HL-60 (cell line): ENCODE measurements at places on chromosomes 4 and X.

DNA sequence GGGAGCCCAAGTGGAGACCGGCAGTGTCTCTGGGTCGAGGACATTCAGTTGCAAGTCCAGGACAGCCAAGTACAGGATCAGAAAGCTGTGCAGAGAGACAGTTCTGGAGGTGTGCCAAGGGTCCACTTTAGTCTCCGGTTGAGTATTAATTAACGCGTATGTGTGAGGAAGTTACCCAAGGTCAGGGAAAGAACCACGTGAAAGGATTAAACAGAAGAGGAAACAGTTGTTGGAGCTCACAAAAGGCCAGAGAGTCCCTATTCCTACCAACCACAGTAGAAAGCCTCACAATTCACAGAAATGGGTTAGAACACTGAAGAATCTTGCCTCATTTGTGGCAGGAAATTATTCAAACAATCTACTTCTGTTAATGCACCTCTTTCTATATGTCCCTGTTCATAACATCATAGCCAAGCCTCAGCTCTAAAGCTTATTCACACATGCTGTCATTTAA, 17.9 kb upstream of the NSUN7 start:
- peak; percentile 91 for DNase-seq

DNA sequence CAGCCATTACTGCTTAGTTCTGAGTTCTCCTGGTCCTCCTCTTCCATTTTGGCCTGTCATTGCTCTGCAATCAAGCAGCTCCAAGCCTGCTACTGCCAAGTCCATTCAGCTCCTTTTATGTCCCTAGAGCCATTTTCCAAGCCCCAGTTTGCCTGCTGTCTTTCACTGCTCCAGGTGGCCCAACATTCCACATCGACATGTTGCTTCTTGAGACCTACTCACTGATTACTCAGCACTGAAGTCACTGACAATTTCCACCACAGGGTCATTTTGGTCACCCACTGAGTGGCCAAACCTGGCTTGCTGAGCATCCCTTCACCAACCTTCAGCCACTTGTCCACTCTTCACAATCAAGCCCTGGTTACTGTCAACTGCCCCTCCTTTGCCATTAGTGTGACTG, 27.2 kb downstream of the LRIT3 start:
- no peak for DNase-seq

GRCh38 chr4:119040694-119041185, 94.9 kb upstream of the MYOZ2 start:
- no peak for DNase-seq

GRCh38 chr4:150366487-150366999, 215.4 kb upstream of the MAB21L2 start:
- no peak for DNase-seq

DNA sequence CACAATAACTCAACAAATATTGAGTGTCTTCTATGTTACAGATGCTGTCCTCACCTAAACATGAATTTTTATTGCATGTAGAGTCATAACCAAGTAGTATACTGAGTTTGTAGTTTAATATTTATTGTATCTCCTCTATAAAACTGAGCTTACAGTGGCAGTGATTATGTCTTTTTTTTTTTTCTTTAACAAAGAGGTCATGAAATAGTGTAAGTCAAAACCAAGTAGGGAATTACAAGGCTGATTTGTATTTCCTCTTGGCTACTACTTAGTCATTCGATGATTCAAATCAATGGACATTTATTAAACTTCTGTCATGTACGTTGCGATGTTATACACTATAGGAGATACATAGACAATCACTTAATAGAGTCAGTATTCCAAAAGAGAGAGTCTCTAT, 48.4 kb downstream of the IL15 start:
- no peak for DNase-seq

DNA sequence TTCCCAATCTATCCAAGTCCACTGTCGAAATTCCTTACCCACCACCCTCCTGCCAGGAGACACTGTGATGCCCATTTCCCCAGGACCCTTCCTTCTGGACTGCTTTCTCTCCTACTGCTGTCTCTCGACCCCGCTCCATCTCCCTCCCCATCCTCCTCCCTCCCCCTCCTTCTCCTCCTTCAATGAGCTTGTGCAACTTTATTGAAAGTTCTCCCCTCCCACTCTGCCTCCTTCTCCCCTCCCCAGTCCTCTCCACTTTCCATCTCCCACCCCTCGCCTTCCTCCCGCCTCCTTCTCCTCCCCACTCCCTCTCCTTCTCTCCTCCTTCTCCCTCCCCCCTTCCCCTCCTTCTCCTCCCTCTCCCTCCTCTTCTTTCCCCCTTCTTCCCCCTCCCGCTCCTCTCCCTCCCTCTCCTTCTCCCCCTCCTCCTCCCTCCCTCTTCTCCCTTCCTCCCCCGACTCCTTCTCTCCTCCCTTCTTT, 116.6 kb upstream of the FAT1 start:
- no peak for DNase-seq

DNA sequence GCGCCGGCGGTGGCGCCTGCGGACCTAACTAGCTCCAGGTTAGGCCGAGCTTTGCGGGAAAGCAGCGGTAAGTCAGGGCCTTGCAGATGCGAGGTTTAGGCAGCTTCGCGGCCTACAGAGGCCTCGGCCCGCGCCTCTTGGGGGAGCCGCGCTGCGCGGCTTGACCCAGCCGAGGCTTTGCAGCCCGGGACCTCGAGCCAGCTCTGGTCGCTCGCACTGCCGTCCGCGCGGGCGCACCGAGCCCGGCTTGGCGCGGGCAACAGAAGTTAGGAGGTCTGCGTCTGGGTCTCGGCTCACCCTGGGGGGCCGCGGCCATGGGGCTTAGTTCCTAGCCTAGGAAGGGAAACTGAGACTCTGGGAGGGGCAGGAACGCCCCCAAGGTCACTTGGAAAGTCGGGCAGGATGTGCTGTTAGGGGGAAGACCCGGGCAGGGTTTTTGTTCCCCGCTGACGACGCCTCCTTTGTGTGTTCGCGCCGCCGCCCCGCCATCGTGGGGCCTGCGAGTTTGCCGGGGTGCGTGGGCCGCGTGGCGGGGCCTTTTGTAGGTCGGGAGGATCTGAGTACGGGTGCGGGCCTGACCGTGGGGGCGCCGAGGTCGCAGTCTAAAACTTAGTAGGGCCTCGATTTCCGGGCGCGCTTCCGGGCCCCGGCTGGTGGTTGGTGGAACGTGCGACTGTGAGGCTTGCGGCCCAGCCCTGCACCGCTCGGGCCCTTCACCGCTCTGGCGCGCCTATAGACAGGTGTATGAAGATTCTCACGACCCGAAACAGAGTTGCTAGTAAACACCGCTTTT, 482 bp downstream of the RNF4 start:
- no peak for DNase-seq

DNA sequence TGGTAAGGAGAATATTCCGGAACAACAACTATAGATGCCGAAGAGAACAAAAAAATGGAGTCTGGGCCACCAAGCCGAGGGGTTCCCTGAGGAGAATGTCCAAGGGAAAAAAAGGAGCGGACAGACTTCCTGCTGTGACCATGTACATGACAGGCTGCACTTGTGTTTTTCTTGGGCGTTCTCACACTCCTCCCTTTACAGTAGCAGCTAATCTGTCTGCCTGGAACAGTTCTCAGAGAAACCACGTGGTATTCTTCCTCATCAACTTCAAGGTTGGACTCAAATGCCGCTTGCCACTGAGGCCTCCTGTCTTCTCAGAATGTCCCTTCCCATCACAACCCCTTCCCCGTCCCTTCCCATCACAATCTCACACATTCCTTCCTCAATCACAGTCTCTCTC, 30.8 kb upstream of the MTNR1A start:
- no peak for DNase-seq

DNA sequence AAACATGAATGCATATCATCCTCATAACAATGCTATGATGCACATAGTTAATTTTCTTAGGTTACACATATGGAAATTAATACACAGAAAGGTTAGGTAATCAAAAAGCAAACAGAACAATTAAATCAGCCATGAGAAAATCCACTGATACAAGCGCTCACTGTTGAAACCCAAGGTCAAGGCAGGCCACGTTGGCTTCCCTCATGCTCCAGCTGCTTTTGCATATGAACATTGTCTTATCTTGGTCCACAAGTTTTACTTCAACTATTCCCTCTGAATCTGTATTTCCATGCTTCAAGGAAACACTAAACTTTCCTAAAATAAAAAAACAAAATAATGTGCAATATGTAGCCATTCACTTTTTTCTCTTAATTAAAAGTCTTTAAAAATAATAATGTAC, 34.5 kb upstream of the PLA2G12A start:
- no peak for DNase-seq

- no peak for DNase-seq
These were observed 532 bp downstream of the ZNF827 start for GRCh38 chr4:145937971-145938611.

DNA sequence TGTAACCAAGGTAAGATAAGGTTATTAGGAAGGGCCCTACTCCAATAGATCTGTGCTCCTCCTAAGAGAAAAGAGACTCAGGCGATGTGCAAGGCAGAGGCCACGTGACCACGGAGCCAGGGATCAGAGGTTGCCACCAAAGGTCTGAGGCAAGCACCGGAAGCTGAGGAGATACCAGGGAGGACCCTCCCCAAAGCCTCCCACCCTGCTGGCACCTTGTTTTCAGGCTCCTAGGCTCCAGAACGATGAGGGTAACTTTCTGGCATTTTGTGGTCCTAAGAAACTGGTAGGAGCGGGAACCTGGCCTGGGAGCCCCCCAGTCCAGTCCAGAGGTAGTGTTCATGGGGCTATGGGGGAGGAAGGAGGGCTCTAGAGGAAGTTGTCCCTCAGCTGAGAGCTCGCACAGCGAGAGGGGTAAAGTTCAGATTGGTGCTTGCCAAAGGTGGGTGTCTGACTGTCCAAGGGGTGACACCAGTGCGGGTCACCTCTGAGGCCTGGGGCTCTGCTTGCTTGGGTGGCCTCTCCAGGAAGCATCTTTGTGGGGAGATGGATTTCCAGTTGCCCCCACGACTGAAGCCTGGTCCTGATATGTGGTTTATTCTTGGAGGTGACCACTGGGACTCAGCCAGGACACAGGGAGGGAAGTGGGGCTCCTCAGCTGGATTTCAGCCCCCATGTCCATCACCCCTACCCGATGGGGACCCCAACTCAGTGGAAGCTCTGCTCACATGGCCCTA, 7.5 kb upstream of the LETM1 start:
- DNase-seq: no peak

GRCh38 chrX:18102006-18102405, 118.7 kb downstream of the BEND2 start:
- DNase-seq: no peak

GRCh38 chr4:113643505-113643904, 118.0 kb downstream of the CAMK2D start:
- DNase-seq: no peak

- no peak for DNase-seq
These were observed 207.7 kb upstream of the PRPS2 start for GRCh38 chrX:12583543-12583942.

DNA sequence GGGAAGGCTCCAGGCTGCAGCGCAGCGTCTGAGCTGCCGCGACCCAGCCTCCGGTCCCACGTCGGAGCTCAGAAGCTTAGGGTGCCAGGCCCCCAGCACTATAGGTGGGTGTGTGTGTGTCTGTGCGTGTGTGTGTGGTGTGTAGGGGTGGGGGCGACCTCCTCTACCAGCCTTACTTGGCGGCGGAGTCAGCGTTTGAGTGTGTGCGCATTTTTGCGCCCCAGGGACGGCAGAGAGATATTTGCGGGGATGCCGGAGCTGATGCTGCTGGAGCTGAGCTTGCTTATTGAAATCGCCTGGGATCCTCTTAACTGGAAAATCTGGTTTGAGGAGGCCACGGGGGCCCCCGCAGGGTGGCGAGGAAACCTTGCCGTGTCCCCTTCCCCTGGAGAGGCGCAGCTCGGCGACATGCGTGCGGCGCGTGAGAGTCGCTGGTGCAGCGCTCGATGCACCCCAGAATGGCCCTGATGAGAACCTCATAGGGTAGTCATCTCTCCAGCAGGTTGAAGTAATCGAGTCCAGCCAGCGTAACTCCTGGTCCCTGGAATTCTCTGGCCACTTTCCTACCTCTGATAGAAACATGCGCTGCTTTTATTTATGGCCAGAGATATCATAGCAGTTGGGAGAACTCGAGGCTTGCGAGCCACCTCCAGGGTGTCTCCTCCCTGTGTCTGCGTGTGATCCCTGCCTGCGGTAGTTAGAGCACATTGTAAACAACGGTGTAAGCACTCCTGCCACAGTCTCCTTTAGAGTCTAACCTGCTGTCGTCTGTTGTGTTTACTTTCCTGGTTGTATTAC, 2.7 kb downstream of the ADGRL3 start:
- no peak for DNase-seq

GRCh38 chr4:159497936-159498335, 395.1 kb downstream of the RAPGEF2 start:
- no peak for DNase-seq

DNA sequence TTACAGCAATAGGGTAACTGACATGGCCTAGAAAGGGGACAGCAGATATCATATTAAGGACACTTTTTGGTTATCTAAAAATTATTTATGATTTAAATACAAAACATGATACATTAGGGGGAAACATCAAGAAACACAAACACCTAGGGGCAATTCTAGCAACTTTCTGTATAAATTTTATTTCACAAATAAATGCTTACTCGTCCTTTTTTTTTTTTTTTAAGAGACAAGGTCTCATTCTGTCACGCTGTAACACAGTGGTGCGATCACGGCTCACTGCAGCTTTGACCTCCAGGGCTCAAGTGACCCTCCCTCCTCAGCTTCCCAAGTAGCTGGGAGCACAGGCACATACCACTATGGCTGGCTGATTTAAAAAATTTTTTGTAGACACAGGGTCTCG, 151.8 kb upstream of the BCOR start:
- DNase-seq: no peak

GRCh38 chrX:65920620-65921019, 119.3 kb downstream of the VSIG4 start:
- DNase-seq: no peak

GRCh38 chr4:181204109-181204508, 1039.1 kb upstream of the TENM3 start:
- DNase-seq: no peak

- DNase-seq: no peak
These were observed 106.9 kb downstream of the PPARGC1A start for GRCh38 chr4:23782778-23783437.

GRCh38 chr4:60216752-60217151, 983.4 kb upstream of the ADGRL3 start:
- no peak for DNase-seq

DNA sequence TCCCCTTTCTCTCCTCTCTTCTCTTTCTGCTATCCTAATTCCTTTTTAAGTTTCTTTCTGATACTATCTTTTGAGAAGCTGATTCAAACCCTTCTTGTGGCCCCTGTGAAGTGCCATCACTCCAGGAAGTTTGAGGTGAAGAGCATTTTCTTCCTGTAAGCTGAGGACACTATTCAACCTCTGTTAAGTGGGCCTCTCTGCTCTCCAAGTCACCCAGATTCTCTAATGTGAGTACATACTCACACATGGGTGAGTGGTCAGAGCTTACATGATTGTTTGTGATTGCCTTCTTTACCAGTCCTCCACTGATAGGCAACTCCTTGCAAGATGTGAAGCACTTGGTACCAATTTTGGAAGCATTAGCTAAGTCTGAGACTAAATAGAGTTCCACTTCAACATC, 18.4 kb upstream of the SMIM10L2A start:
- no peak for DNase-seq

DNA sequence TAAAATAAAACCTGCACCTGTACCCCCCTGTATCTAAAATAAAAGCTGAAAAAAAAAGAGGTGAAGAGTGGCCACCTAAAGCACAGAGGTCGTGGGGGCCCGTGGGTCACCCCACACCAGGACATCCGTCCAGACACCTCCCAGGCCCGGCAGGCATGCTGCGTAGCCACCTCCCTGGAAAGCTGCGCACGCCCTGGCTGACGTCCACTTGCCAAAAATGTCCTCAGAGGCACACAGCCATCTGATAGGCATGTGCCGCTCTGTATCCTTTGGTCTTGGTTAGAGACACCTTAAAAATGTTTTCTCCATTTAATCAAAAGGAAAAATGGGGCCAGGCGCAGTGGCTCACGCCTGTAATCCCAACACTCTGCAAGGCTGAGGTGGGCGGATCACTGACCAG, 17.7 kb downstream of the FAM53A start:
- no peak for DNase-seq
